ENCODE measurements at places on chromosomes 11 and 22.

- DNase-seq: no peak
These were observed 161.0 kb upstream of the B3GAT1 start for GRCh38 chr11:134572741-134573675.

DNA sequence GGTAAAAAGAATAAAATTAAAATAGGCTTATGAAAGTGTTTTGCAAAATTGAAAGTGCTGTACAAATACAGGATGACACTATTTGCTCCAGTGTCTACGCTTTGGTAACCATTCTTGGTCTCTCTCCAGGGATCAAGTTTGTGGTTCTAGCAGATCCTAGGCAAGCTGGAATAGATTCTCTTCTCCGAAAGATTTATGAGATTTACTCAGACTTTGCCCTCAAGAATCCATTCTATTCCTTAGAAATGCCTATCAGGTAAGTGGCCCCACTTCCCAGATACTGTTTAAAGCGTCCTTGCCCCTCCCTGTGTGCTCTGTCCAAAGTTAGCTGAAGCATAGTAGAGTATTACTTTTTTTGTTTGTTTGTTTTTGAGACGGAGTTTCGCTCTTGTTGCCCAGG lies 3.1 kb downstream of the TRAPPC4 start:
- no peak for DNase-seq

- DNase-seq: no peak
These were observed 14.7 kb downstream of the PRDM10 start for GRCh38 chr11:129987950-129988349.

DNA sequence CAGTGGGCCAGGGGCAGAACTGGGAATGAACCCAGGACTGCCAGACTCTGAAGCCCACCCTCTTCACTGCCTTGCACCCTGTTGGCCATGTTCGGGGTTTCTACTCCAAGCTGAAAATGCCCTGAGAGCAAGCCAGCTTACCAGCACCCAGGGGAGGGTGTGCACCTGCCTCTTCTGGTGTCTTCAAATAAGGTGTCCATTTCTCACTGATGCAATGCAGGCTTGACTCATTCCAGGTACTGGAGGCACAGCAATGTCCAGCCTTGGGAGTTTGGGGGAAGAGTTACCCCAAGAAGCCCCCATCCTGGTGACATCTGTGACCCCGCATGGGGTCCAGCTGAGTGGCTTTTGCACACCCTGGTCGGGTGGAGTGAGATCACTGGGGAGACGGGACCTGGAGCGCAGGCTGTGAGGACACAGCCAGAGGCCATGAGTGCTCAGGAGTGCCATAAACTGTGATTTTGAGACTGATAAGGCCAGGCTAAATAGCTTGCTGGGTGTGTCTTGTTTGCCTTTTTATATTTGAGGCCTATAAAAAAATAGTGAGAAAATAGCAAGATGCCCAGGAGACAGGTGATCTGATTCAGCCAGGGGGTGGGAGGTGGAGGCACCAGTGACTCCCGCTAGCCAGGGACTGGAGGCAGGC lies 4.6 kb upstream of the CERK start:
- no peak for DNase-seq

GRCh38 chr11:9982796-9983579 lies 311.0 kb downstream of the SBF2 start:
- DNase-seq: no peak

- no peak for DNase-seq
These were observed 42.4 kb upstream of the NAV2 start for GRCh38 chr11:19670030-19670791.

GRCh38 chr11:83140691-83141455 lies 16.1 kb upstream of the PCF11 start:
- DNase-seq: no peak

GRCh38 chr11:6438979-6439571 lies 1.7 kb downstream of the HPX start:
- DNase-seq: peak; percentile 51

DNA sequence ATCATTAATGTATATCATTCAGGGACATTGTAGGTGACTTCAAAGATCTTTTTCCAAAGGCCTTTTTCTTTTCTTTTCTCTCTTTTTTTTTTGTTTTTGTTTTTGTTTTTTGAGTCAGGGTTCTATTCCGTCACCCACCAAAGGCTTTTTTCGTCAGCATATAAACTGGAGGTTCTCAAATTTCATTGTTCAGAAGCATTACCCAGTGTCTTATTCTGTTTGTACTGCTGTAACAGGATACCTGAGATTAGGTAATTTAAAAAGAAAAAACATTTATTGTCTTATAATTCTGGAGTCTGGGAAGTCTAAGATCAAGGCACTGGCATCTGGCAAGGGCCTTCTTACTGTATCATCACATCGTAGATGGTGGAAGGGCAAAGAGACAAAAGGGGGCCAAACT lies 6.4 kb upstream of the SYT9 start:
- DNase-seq: no peak

DNA sequence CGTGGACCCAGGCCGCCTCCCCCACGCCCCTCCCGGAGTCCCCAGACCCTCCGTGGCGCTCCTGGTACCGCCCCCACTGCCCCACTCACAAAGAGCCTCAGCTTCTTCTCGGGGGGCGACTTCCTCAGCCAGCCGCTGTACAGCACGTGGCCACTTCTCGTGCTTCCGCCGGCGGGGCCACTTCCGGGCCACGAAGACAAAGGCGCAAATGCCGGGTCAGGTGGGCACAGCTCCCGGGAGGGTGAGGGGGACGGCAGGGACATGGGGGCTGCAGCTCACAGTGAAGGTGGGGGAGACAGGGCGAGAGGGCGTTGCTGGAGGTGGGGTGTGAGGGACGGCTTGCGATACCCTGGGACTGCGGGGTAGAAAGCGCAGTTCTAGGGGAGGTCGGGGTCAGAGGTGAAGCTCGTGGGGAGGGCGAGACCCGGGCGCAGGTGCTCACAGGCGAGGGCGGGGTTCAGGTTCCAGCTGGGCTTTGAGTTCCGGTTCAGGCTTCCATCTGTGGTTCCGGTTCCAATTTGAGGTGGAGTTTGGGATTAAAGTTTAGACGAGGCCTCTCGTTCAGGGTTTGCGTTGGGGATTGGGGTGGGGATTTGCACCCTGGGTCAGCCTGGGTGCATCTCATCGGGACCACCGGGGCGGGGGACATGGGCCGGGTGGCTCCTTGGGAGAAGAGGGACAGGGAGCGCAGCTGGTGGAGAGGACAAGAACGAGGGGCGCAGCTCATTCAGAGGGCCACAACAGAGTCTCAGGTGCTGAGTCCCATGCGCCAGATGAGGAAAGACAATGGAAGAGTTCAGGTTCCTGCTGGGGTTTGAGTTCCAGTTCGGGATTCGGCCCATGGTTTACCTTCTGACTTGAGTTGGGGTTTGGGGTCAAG lies at the start of gene GAB4:
GAB4 (minus strand) TSS at position 371 of the 880 bp plus-strand sequence; CDS start at position 263, 108 bp downstream.
- no peak for DNase-seq

DNA sequence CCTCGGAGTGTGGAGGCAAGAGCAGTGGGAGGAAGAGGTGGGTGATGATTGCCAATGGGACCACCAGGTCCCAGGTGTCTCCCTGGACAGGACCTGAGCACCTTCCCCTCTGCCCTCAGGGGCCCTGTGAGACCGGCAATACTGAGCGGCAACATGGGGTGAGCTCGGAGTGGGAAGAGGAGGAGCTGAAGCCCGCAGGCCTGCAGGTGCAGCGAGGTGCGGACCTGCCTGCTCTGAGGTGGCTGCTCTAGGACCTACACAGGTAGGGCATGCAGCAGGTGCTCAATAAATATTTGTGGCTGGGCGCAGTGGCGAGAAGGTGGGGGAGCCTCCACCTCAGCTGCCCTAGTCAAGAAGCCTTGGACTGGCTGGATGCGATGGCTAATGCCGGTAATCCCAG lies 12.2 kb upstream of the SUN2 start:
- no peak for DNase-seq

GRCh38 chr11:133443206-133443747 lies 89.0 kb downstream of the OPCML start:
- no peak for DNase-seq

- peak; percentile 91 for DNase-seq
These were observed at the start of gene TRIM34 for GRCh38 chr11:5624489-5625279. TRIM34 (plus strand) TSS chr11:5625001; CDS start chr11:5632332, 7,331 bp downstream.

DNA sequence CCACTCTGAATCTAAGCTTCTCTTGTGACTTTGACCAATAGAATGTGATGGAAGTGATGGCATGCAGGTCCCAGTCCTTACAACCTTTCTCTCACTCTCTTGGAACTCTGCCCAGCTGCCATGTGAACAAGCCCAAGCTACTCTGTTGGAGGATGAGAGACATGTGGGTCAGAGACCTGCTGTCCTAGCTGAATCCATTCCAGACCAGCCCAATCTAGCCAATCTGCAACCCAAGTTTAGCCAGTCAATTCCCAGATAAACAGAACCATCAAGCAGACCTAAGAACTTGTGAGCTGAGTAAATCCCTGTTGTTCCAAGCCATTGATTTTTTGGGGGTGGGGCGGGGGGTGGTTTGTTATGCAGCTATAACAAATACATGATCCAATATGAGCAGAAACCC lies 69.2 kb upstream of the GRK3 start:
- no peak for DNase-seq

DNA sequence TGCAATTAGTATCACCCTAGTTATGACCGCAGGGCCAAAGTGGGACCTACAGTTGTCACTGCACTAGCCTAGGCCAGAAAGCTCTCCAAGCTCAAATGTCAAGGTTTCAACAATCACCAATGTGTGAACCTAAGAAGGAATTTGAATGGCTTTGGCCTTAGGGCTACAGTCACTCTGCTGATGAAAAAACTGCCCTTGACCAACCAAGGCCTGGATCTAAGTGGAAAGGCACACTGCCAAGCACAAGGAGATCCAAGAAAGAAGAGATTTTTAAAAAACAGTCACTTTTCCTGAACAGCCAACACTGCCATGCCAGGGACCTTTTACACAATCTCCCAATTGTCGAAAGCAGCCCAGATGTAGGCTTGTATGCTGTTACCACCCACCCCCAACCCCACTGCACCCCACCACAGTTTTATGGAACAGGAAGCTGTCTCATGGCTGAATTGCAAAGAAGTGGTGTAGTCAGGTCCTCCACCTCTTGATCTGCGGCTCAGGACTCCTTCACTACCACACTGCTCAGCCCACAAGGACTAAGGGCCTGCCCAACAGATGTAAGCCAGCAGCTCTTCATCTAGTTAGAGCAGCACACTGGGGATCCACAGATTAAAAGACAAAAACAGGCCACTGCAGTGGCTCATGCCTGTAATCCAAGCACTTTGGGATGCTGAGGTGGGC lies 32.9 kb downstream of the SMCO4 start:
- no peak for DNase-seq

DNA sequence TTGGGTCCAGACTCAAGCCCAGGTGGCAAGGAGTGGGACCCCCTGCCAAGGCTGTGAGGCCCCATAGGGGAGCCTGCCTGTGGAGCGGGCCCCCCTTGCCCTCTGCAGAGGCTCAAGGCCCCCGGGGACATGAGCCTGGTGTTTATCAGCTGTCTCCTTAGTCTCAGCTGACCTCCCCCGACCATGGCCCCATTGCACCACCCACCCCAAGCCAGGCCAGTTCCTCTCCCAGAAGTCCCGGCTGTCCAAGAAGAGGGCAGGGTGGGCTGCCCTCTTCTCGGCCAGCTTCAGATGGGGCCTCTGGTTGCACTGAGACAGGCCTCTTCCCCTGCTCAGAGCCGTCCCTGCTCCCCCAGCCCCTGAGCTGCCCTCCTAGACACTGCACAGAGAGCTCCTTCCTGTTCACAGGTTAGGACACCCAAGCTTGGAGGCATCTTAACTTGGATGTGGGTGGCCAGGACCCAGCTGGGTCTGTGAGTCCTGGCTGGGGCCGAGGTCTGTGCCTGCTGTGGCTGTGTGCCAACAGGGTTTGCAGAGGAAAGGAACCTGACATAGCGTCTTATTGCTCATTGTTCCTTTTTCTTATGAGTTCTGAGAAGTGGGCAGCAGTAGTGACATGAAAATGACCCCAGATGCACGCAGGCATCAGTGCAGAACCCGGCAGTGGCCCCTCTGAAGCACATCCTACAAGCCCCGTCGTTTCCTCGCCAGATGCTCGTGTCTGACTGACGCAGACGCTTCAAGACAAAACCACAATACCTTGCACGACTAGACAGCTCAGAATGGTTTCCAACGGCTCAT lies 5.4 kb downstream of the TRABD start:
- peak; percentile 93 for DNase-seq

- DNase-seq: no peak
These were observed 4.7 kb downstream of the MRGPRD start for GRCh38 chr11:68976095-68976494.

DNA sequence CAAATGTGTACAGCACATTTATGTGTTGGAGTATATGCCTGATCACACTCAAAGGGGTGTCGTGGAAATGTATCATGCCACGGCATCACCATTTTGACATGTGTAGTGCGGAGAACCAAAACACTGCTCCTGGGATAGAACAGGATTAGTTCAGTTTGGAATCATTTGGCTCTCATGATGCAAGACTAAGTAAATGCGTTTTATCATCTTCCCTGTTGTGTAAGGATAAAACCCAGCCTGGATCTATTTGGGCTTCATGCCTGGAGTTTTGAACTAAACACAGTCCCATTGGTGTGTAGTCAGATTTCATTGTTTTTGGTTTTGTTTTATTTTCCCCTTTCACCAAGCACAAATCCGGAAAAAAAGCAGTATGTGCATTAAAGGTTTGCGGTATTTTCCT lies 574.3 kb downstream of the NTM start:
- no peak for DNase-seq

DNA sequence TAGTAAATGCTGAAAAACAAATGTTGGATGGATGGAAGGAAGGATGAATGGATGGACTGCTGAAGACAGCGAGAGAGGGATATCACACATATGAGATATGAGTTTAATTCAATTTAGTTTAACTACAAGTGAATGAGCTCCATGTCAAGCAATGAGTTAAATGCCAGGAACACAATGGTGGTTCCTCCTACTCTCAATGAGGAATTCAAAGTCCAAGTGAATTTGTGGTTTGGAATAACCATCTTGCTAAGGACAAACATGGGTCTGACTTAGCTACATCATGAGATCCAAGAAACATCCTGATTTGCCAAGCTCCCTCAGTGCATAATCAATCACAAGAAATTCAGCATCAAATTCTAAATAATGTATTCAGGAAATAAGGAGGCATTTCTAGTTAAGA lies 26.1 kb upstream of the PPP2R1B start:
- DNase-seq: no peak

DNA sequence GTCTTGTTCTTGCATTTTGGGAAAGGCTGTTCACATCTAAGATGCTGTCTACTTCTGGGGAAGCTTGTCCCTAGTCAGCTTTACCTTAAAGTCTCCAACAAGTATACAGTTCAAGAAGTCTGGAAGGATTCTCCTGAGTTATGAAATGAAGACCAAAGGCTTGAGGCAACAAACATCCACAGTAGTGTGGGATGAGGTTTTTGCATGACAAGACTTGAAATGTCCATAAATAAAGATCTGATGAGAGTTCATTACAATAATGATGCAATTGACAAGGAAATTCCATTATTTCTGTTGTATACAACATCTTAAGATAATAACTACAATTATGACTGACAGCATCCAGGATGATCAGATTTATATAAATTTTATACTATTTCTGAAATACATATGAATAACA lies 21.3 kb upstream of the KDM4E start:
- no peak for DNase-seq
